ENCODE measurements at places on chromosomes 2 and 18. TPM values are rescaled to one million over a fixed set of nuclear protein-coding genes. Genes with fewer than 3 reads are reported as not detected.

ARHGAP15 gene
- total RNA-seq: 36.1 TPM

AOX1 gene
- total RNA-seq: not detected

ATP8B1 gene
- total RNA-seq: 0.06 TPM

RGPD4 gene
- 0.67 TPM for total RNA-seq

CEBPZOS gene
- total RNA-seq: 42.7 TPM

CYTIP gene
- 247 TPM for total RNA-seq

MRPL44 gene
- 40.1 TPM for total RNA-seq

VWC2L gene
- not detected for total RNA-seq

GALNT13 gene
- total RNA-seq: not detected

VPS4B gene
- 53.9 TPM for total RNA-seq

C2orf66 gene
- total RNA-seq: not detected

ST6GAL2 gene
- total RNA-seq: not detected

GCG gene
- total RNA-seq: not detected

FAM124B gene
- 0.11 TPM for total RNA-seq

ARHGEF33 gene
- total RNA-seq: 0.42 TPM

RAX gene
- not detected for total RNA-seq

AQP12B gene
- not detected for total RNA-seq

REG3A gene
- not detected for total RNA-seq

TCF23 gene
- not detected for total RNA-seq

PER2 gene
- 14.0 TPM for total RNA-seq

CBLN2 gene
- not detected for total RNA-seq

ITGB6 gene
- not detected for total RNA-seq

LIPG gene
- total RNA-seq: 0.08 TPM

ATP6V1B1 gene
- not detected for total RNA-seq

B4GALT6 gene
- 4.3 TPM for total RNA-seq

VWA3B gene
- total RNA-seq: not detected

ABI2 gene
- total RNA-seq: 31.3 TPM

DSG1 gene
- total RNA-seq: not detected

AFG3L2 gene
- total RNA-seq: 79.0 TPM

CPLX4 gene
- not detected for total RNA-seq

TUBA4B gene
- total RNA-seq: not detected

MOGAT1 gene
- total RNA-seq: not detected

POLE4 gene
- 68.0 TPM for total RNA-seq

ANKRD62 gene
- total RNA-seq: not detected

MYO3B gene
- 0.31 TPM for total RNA-seq

NRP2 gene
- total RNA-seq: 0.93 TPM

UCN gene
- 1.1 TPM for total RNA-seq

MYCN gene
- not detected for total RNA-seq

MYO5B gene
- not detected for total RNA-seq

POU3F3 gene
- total RNA-seq: not detected

GALNT1 gene
- 53.4 TPM for total RNA-seq

RTP5 gene
- total RNA-seq: 0.25 TPM

DNER gene
- not detected for total RNA-seq

CYRIA gene
- 0.95 TPM for total RNA-seq

SPR gene
- 11.6 TPM for total RNA-seq

SCN7A gene
- total RNA-seq: not detected

NOSTRIN gene
- total RNA-seq: not detected

OSR1 gene
- total RNA-seq: not detected

MOCOS gene
- total RNA-seq: 0.29 TPM

REL gene
- 55.3 TPM for total RNA-seq

SESTD1 gene
- total RNA-seq: 2.6 TPM

RAD51AP2 gene
- total RNA-seq: not detected

CTAGE1 gene
- not detected for total RNA-seq

IRS1 gene
- total RNA-seq: 4.8 TPM

ITGB1BP1 gene
- 196 TPM for total RNA-seq

IKZF2 gene
- 8.3 TPM for total RNA-seq

GKN2 gene
- total RNA-seq: not detected

DNMT3A gene
- 87.6 TPM for total RNA-seq

ALPP gene
- total RNA-seq: not detected

Measured in activated CD8-positive, alpha-beta memory T cell treated with anti-CD3 and anti-CD28 coated beads for 36 hours (primary cell).